ENCODE measurements at places on chromosomes 7 and 10. TPM values are rescaled to one million over a fixed set of nuclear protein-coding genes. Genes with fewer than 3 reads are reported as not detected.

The PLCE1 gene
- 0.55 TPM for total RNA-seq

The BMPER gene
- 0.14 TPM for total RNA-seq

The CYP2C19 gene
- not detected for total RNA-seq

The LUC7L2 gene
- total RNA-seq, result 49.3 TPM

The LDB3 gene
- total RNA-seq, result 0.34 TPM

DNA sequence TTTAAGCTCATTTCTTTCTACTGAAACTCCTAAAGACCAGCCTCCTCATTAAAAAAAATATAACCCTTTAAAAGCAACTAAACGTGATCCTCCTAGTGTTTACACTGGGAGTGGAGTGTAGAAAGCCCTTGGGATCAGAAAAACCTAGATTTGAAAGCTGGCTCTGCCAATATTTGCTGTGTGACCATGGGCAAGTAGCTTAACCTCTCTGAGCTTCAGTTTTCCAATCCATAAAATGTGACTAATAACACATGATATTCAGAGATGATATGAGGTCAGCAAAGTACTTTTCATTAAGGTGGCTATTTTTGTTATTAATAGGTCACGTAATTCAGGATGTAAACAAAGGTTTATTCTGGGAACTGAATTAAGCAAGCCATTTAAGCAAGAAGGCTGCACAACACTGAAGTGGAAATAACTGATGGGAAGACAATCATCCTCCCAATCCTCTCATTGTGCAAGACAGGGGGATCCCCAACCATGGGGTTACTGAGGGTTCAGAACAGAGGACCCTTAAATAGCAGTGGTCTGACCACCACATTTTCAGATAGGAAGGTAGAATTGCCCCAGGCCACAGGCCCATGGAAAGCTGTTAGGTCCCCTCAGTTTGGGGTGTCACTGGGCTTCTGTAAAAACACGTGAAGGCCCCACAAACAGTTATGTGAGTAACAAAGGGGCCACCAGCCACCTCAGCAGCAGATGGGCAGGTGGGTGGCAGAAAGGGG is 49.1 kb upstream of the EEPD1 start:
- no peak for DNase-seq

DNA sequence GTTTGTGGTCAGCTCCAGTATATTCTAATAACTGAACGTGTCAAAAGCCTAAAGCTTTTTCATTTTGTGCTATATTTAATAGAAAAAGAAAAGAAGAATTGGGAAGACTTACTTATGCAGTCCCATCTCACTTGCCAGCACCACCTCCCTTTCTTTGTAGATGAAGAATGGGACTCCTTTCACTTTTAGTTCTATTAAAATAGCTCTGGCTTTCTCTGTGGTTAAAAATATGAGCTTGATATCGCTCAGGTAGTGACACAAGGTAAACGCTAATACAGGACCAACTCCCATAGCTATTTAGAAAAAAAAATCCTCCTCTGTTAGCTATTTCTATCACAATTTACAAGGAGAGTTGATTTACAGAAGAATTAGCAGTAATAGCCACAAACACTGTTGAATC is 176.8 kb downstream of the PDE1C start:
- no peak for DNase-seq

DNA sequence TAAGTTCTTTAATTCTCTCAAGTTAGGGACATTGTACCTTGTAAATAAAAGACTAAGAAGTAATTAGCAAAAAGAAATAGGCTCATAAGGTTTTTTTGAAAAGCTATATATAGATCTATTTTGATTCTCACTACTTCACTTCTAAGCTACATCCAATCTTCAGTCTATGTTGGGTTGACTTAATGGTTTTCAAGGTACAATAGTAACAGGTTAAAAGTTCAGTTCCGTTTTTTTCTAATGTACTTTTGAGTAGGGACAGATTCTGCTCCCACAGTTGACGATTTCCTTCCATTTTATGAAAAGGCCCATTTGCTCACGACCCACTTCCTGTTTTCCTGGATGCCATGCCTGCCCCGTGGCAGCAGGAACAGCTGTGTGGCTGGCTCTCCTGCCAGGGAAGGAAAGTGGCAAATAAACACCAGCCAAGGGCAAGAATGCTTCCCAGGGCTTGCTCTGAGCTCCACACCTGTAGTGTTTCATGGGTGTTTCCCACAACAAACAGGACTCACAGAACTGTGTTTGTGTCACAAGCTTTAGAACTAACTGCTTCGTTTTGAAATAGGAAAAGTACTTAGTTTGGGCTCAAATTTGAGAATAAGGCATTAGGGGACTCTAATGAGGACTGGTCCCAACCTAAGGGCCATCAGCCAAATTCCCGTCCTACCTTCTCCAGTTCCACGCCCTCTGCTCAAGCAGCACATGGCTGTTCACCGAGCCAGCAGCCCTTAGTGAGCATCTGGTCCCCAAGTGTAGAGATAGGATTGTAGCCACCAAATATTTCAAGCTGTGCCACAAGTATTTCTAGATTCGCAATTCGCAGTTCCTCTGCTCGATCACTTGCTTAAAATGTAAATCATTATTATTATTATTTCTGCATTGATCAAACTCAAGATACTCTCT is 240.7 kb downstream of the COBL start:
- DNase-seq, result no peak

DNA sequence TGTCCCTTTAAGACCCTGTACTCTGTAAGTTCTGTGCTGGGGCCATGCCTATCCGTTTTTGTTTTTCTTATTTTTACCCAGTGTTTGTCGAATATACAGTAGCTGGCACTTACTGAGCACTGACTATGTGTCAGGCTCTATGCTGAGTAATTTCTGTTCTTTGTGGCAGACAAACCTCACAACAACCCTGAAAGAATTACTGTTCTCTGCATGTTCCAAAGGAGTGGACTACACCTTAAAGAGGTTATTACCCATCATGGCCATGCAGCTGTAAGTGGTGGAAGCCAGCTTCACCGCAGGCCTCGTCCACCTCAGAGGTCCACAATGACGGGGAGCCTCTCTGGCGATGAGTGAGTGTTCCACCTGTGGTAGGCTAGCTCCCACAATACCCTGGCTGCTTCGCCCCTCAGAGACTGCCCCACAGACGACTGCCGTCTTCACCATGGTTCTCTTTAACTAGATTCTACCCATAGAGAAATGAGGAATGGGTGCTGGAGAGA is 30.1 kb upstream of the RBM20 start:
- DNase-seq, result no peak

DNA sequence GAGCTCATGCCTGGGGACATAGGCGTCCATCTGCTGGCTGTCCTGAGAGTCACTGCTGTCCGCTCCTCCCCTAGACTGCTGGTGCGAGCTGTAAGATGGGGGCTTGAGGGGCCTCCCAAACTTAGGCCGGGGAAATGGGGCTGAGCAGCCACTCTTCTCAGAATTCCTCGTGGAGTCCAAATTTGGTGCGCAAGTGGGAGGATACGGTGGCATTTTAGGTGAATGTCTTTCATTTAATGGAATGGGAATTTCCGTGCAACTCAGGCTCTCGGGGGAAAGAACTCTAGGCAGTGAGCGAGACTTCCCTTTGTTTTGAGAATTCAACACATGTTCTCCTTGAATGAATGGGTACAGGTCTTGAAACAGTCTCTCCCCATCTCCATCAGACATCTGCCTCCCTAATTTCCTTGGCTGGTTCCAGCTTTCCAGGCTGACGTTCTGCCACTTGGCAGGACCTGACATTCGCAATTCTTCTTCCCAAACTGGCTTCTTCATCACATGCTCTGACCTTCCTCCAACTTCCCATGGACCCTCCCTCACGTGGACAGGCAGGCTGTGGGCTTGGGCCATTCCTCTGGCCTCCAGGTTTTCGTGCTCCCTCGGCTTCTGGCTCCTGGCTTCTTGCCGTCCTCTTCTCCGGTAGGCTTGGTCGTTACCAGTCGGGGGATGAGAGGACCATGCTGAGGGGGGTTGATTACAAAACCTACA is 30.1 kb downstream of the JCAD start:
- DNase-seq, result no peak

GRCh38 chr7:79037001-79037400 is 416.5 kb downstream of the MAGI2 start:
- DNase-seq, result no peak

GRCh38 chr10:44716470-44717015 is 194.6 kb upstream of the TMEM72 start:
- no peak for DNase-seq

DNA sequence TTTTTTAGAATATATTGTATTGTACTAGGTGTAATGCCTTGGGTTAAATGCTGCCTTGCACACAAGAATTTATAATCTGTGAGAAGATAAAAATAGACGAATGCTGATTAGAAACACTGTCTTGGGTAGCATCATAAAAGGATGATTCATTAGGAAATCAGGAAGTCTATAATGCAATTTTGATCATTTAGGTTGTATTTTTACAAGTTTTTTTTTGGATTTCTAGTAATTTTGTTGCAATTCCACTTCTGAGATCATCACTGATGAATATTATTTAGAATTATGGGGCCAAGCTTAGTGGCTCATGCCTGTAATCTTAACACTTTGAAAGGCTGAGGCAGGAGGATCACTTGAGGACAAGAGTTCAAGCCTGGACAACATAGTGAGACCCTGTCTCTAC is 29.6 kb downstream of the WBP1L start:
- no peak for DNase-seq

DNA sequence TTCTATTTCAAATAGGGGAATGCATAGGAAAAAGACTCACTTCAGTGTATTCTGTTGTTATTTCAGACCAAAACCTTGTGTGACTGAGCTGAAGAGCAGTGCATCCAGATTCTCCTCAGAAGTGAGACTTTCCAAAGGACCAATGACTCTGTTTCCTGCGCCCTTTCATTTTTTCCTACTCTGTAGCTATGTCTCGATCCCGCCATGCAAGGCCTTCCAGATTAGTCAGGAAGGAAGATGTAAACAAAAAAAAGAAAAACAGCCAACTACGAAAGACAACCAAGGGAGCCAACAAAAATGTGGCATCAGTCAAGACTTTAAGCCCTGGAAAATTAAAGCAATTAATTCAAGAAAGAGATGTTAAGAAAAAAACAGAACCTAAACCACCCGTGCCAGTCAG is 12.0 kb downstream of the TET1 start:
- no peak for DNase-seq

GRCh38 chr10:8588135-8588534 is 533.6 kb downstream of the GATA3 start:
- DNase-seq, result no peak

DNA sequence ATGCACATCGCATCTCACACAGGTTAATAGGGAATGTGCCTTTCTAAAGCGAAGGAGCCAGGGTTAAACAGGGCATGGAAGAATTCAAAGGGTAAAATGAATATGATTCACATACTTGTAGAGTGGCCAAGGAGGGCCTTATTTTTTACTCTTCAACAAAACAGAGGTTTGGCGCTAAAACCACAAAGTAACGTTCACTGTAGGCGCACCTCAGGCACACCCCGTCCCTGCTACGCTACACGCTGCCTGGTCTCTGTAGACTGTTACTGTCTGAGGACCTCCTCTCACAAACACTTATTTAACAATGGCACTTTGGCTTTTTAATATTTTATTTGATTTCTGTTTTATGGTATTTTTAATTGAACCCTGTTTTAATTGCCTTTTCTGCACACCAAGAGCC is 462.1 kb upstream of the GALNT17 start:
- no peak for DNase-seq
